ENCODE measurements at places on chromosomes 6 and 20. TPM values are rescaled to one million over a fixed set of nuclear protein-coding genes. Genes with fewer than 3 reads are reported as not detected.

The PBOV1 gene
- total RNA-seq, result not detected

The SMLR1 gene
- 0.48 TPM for total RNA-seq

The CSTF1 gene
- 50.1 TPM for total RNA-seq

The CGA gene
- total RNA-seq, result not detected

The XKR7 gene
- 3.1 TPM for total RNA-seq

The HLA-DRB5 gene
- total RNA-seq, result 1.9 TPM

The TRIM15 gene
- total RNA-seq, result not detected

The TINAG gene
- total RNA-seq, result not detected

DNA sequence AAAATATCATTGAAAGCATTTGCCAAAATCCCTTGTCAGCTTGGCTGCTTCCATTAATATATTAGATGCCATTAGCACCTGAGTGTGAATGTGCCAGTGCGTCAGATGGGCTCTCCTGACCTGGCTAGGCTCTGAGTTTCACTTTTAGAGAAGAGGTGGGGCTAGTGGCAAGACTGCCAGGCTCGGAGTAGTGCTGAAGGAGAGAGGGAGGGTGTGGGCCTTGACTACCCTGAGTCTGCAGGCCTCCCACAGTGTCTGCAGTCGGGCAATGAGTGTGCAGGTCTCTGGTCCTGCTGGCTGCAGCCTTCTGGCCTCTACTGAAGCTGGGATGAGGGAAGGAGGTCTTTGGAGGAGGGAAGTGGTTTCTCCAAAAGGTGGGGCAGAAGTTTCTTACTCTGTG lies 34.6 kb upstream of the PNPLA1 start:
- no peaks in the 10 kb centered on the region for H3K4me1 ChIP-seq
- H3K4me3 ChIP-seq, result no peak overlapping the region
- no peaks in the 10 kb centered on the region for H3K27me3 ChIP-seq
- H3K36me3 ChIP-seq, result peaks cover 33% of the 10 kb centered on the region
- no peak overlapping the region for H3K27ac ChIP-seq

GRCh38 chr6:21331235-21331634 lies 262.3 kb upstream of the SOX4 start:
- H3K36me3 ChIP-seq, result no peaks in the 10 kb centered on the region
- no peaks in the 10 kb centered on the region for H3K27me3 ChIP-seq
- DNase-seq, result no peak

GRCh38 chr6:159808647-159809046 lies 8.6 kb downstream of the PNLDC1 start:
- H3K36me3 ChIP-seq, result no peaks in the 10 kb centered on the region
- peaks cover 10% of the 10 kb centered on the region for H3K4me1 ChIP-seq
- no peak for DNase-seq
- H3K4me3 ChIP-seq, result no peak overlapping the region
- H3K27me3 ChIP-seq, result peaks cover 2% of the 10 kb centered on the region
- H3K27ac ChIP-seq, result no peak overlapping the region

GRCh38 chr20:17012546-17013226 lies 214.2 kb upstream of the PCSK2 start:
- H3K4me1 ChIP-seq, result no peaks in the 10 kb centered on the region
- no peak overlapping the region for H3K27ac ChIP-seq
- H3K27me3 ChIP-seq, result no peaks in the 10 kb centered on the region
- H3K4me3 ChIP-seq, result no peak overlapping the region
- H3K36me3 ChIP-seq, result no peaks in the 10 kb centered on the region

DNA sequence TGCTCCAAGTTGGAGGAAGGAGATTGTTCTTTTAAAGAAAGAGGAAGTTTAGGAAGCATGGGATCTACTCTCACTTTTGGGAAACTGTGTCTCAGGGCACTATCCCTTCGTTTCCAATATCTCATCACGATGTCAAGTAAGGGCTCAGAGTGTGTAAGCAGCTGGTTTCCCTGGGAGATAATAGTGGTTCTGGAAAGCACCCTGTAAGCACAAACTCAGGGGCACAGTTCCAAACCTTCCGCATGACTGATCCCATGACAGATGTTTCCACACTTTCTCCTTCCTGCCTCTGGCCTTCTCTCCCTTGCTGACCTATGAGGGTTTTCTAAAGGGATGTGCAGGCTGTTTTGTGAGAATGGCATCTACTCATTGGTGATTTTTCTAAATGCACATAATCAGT lies 33.9 kb downstream of the ADTRP start:
- H3K36me3 ChIP-seq, result no peaks in the 10 kb centered on the region
- H3K27ac ChIP-seq, result no peak overlapping the region
- DNase-seq, result no peak
- no peak overlapping the region for H3K4me3 ChIP-seq
- H3K4me1 ChIP-seq, result peaks cover 2% of the 10 kb centered on the region

DNA sequence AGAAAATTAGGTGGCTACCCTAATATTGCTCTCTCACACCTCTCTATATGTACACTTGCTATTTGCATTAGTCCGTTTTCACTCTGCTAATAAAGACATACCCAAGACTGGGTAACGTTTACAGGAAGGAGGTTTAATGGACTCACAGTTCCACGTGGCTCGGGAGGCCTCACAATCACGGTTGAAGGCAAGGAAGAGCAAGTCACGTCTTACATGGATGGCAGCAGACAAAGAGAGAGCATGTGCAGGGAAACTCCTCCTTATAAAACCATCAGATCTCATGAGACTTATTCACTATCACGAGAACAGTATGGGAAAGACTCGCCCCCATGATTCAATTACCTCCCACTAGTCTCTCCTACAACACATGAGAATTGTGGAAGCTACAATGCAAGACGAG lies 53.4 kb downstream of the EPM2A start:
- H3K4me3 ChIP-seq, result no peak overlapping the region
- H3K27ac ChIP-seq, result no peak overlapping the region
- no peaks in the 10 kb centered on the region for H3K4me1 ChIP-seq
- no peaks in the 10 kb centered on the region for H3K27me3 ChIP-seq
- no peaks in the 10 kb centered on the region for H3K36me3 ChIP-seq

DNA sequence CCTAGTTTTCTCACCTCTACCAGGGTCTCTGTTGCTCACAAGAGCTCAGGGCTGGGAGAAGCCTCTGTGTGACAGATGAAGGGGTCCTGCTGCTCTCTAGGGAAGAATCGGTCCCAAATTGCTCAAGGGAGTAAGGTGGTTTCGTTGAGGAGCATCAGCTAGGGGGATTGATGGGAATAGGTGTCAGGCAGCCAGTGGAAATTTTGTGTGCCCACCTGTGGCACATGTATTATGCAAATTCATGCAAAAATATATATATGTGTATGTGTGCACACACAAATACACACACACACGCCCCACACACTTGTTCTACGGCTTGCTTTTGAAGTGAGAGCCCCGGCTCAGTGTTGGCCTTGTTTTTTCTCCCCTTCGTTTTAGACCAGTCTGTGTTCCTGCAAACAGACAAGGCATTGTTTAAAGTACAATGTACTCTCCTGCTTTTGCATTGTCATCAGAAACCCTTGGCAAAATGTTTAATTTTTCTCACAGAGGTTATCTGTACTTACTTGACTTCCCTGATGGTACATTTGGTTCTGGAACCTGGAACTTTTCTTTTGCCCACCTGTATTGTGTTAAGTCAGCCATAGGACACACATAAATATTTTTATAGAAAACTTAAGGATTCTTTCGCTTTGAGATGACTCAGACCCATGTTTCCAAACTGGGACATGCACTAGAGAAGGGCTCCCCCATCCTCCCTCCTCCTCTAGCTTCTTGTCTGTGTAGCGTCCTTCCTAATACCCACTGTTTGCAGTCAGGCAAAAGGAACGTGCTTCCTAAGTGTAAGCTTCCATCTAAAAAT lies 26.7 kb downstream of the FOXO3 start:
- no peak overlapping the region for H3K4me3 ChIP-seq
- DNase-seq, result no peak
- H3K27me3 ChIP-seq, result no peaks in the 10 kb centered on the region
- peaks cover 18% of the 10 kb centered on the region for H3K4me1 ChIP-seq
- H3K27ac ChIP-seq, result peak overlapping the region; percentile 62

DNA sequence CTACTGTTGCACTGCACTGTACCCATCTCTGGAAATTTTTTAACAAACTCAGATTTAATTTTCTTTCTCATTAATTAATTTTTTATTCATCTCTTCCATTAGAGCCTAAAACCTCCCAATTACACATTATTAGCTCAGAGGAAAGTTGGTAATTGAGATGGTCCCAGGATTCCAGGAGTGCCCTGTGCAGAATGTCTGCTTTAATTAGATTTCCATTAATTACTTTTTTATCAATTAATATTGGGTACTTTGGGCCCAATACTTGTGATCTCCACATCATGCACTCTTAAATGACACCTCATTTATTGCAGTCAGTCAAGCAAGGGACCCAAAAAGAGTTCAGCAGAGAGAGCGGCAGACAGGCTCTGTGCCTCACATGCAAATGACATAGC lies 232.0 kb downstream of the PTPRT start:
- DNase-seq, result no peak
- H3K27ac ChIP-seq, result no peak overlapping the region
- peaks cover 10% of the 10 kb centered on the region for H3K27me3 ChIP-seq
- H3K4me1 ChIP-seq, result no peaks in the 10 kb centered on the region
- no peaks in the 10 kb centered on the region for H3K36me3 ChIP-seq

- peak overlapping the region; percentile 73 for H3K27ac ChIP-seq
- no peaks in the 10 kb centered on the region for H3K27me3 ChIP-seq
- H3K4me1 ChIP-seq, result peaks cover 8% of the 10 kb centered on the region
- H3K4me3 ChIP-seq, result no peak overlapping the region
- no peaks in the 10 kb centered on the region for H3K36me3 ChIP-seq
These were observed 13.3 kb upstream of the ITPR3 start for GRCh38 chr6:33607784-33608161.

GRCh38 chr6:64012351-64013001 lies 376.9 kb downstream of the PHF3 start:
- H3K27me3 ChIP-seq, result no peaks in the 10 kb centered on the region
- H3K36me3 ChIP-seq, result no peaks in the 10 kb centered on the region
- H3K4me1 ChIP-seq, result no peaks in the 10 kb centered on the region
- H3K4me3 ChIP-seq, result no peak overlapping the region
- peak; percentile 79 for DNase-seq

DNA sequence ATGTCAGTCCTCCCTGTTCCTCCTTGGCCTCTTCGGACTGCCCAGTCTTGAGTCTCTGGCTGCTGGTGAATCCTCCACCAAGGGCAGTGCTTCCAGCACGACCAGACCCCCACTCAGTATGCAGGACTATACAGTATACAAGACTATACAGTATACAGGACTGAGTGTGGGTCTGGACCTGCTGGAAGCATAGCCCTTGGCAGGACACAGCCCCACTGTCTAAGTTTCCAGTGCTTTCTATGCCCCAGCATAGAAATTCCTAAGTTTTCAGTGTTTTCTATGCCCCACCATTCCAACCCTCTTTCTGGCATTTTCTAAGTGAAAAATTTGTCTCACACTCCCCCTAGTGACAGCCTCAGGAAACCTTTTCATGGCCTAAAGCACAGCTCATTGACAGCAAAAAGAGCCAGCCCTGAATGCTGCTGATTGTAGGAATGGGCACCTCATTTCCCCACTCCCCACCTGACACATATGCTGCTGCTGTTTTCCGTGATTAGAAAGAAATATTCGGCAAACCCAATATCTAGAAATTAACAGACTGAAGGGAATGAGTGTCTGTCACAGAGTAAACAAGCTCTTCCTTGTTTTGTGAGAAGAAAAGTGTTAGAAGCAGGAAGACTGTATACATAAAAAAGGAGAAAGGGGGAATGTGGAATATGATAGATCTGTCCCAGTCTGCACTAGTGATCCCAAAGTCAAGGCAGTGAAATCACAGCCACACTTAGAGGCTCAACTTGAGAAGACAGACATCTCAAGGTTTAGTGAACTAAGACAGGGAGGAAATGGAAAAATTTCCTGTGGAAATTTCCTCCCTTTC lies 206.9 kb downstream of the IBTK start:
- no peak overlapping the region for H3K4me3 ChIP-seq
- no peak overlapping the region for H3K27ac ChIP-seq
- peak; percentile 82 for DNase-seq
- H3K36me3 ChIP-seq, result no peaks in the 10 kb centered on the region

DNA sequence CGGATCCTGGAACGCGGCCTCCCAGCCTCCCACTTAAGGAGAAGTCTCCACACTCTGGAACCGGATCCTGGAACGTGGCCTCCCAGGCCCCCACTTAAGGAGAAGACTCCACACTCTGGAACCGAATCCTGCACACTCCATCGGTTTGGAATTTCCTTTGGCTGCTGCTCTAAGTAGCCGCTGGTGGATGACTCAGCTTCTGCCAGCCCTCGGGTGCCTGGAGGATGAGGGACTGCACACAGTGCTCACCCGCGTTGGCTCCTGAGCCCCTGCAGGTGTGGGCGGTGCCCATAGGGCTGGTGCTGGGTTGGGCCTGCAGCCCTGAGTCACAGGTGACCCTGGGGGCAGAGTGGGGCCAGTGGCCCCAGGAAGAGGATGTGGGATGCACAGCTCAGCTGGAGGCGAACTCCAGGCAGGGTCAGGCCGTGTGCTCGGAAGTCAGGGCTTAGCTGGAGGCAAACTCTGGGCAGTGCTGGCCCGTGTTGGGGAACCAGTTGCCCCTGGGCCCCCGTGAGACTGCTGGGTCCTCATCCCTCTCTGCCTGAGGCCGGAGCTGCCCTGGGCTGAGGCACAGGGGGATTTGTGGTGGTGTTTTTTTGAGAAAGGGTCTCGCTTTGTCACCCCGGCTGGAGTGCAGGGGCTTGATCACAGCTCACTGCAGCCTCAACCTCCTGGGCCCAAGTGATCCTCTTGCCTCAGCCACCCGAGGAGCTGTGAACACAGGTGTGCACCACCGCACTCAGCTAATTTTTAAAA lies 13.9 kb upstream of the TNFRSF6B start:
- H3K4me3 ChIP-seq, result no peak overlapping the region
- DNase-seq, result no peak
- H3K27me3 ChIP-seq, result no peaks in the 10 kb centered on the region
- H3K4me1 ChIP-seq, result no peaks in the 10 kb centered on the region
- H3K36me3 ChIP-seq, result peaks cover 5% of the 10 kb centered on the region
- H3K27ac ChIP-seq, result no peak overlapping the region

- DNase-seq, result no peak
- H3K36me3 ChIP-seq, result no peaks in the 10 kb centered on the region
- H3K4me3 ChIP-seq, result no peak overlapping the region
- no peaks in the 10 kb centered on the region for H3K4me1 ChIP-seq
These were observed 183.2 kb downstream of the TINAG start for GRCh38 chr6:54491431-54491830.

GRCh38 chr20:16283978-16284377 lies 289.3 kb downstream of the KIF16B start:
- H3K27ac ChIP-seq, result no peak overlapping the region
- DNase-seq, result no peak
- no peaks in the 10 kb centered on the region for H3K36me3 ChIP-seq
- no peak overlapping the region for H3K4me3 ChIP-seq
- peaks cover 19% of the 10 kb centered on the region for H3K4me1 ChIP-seq

DNA sequence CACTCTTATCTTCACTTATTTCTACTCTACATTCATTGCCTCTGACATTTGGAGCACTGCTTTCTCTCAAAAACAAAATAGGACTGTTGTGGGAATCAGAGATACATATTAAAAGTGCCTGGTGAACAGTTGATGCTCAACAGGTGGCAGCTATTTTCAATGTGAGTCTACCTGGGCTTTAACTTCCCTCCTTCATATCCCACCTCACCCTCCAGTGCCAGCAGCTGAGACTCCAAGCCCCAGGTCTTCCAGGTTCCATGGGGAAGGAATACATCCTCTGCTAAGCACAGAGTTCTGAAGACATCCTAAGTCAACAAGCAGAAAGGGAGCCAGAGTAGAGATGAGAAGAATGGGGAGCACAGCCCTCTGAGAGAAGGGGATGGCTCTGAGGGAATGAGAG lies 7.0 kb upstream of the FOXP4 start:
- H3K27me3 ChIP-seq, result peaks cover 17% of the 10 kb centered on the region
- no peak for DNase-seq
- H3K4me3 ChIP-seq, result no peak overlapping the region
- H3K27ac ChIP-seq, result no peak overlapping the region

- DNase-seq, result no peak
- H3K4me1 ChIP-seq, result no peaks in the 10 kb centered on the region
- no peaks in the 10 kb centered on the region for H3K36me3 ChIP-seq
- no peaks in the 10 kb centered on the region for H3K27me3 ChIP-seq
These were observed 25.2 kb downstream of the TNFAIP3 start for GRCh38 chr6:137892271-137892708.
